ENCODE measurements at places on chromosomes 12 and 14.

- peak; percentile 50 for DNase-seq
Observed at GRCh38 chr12:47032644-47033043, 46.8 kb upstream of the PCED1B start.

GRCh38 chr12:127310548-127310947 is 956.4 kb upstream of the TMEM132C start:
- DNase-seq: no peak

- DNase-seq: no peak
Observed at GRCh38 chr14:59429790-59430189, 35.4 kb downstream of the GPR135 start.

DNA sequence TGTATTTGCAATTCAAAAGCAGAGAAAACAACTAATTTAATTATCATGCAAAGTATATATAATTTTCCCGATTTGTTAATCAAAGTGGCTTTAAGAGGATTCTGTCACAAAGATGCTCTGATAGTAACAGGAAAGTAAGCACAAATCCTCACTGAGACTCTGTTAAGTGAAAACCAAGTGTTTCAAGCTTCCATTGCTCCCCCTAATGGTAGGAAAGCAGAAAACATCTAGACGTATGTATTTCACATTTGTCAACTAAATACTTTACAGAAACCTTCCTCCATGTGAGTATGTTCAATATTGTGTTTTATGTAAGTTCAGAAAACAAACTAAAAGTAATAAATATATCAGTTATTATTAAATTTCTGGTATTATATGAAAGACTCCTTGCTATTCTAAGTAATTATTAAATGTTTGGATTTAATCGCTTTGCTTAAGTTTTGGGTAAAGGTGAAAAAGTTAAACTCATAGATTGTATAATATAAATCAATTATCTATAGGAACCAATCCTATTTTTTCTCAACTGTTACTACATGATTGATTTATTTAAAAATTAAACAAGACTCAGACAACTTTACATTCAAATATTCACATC is 1.5 kb upstream of the NTS start:
- peak; percentile 80 for DNase-seq

GRCh38 chr12:53221203-53222080 is 10.6 kb downstream of the RARG start:
- peak; percentile 70 for DNase-seq

DNA sequence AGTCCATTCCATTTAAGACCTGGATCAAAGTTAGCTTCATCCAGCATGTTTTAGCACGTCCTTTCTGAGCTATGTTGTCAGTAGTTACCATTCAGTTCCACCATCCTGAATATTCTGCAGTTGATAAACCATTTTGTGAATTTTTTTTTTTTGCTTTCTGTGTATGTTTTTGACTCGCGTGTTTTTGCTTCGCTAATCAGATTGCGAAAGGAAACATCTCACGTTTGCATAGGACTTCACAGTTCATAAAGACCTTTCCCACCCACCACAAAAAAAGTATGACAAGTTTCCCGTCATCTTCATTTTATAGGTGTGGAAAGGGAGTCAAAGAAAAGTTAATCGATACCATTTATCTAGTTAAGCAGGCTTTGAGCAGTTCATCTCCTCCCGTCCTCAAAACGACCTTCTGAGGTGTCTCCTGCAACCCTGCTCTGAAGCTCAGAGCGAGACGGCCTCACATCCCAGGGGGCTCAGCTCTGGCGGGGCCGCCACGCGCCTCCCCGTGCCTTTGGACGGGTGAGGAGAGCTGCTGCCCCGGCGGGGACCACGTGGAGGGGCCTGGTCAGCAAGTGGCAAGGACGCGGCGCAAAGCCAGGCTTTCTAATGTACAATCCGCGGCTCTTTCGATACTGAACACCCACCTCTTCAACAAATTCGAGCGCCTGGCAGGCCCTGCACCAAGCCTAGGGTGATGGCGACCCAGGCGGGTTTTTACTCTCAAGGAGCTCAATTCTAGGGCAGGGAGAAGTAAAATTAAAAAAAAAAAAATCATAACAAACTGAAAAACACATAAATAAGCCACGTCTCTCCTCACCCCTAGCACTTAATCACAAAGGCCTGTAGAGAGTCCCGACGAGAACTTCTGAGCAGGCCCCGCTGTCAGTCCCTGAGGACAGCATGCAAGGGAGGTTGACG is 988 bp upstream of the TMEM263 start:
- DNase-seq: peak; percentile 56

- DNase-seq: no peak
Observed at GRCh38 chr12:107322063-107322462, 228.7 kb upstream of the CRY1 start.

DNA sequence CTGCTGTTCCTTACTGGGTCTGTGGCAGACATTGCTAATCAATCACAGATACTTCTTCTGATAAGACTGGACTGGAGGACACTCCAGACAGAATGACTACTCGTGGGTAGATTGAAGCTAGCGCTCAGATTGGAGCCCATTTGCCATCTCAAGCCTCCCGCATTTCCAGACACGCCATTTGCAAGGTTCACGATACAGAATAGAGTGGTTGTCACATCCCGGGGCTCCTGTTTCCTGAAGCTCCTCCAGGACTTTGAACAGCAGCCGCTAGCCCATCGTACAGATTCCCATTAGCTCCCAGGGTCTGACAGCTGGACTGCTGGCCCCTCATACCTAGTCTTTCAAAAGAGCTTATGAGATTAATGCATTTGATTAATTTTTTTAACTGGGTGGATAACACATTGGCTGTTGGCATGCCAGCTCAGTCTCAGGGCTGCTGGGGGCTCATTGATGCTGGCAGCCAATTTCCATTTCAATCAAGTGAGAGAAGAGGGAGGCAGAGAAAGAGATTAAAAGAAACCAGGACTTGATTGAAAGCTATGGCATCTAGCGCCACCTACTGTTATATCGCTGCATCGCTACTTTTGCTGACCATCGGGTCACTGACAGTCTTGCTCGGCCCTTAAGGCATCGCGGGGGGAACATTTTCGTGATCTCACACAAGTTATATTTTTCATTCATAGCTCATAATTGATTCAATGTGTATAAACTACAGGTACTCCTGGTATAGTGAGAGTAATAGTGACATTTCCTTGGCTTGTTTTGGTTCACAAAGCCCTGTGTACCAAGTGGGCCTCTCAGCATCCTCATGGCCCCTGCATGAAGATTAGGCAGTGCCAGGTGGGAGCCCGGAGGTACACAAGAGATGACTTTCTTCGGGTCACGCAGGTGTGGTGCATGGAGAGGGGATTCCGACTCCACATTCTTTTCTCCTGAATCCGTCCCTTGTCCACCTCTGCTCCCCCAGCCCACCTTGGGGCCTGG is 78.6 kb downstream of the CCDC60 start:
- DNase-seq: peak; percentile 92

- no peak for DNase-seq
Observed at GRCh38 chr12:6643569-6644256, 3.5 kb downstream of the ACRBP start.

DNA sequence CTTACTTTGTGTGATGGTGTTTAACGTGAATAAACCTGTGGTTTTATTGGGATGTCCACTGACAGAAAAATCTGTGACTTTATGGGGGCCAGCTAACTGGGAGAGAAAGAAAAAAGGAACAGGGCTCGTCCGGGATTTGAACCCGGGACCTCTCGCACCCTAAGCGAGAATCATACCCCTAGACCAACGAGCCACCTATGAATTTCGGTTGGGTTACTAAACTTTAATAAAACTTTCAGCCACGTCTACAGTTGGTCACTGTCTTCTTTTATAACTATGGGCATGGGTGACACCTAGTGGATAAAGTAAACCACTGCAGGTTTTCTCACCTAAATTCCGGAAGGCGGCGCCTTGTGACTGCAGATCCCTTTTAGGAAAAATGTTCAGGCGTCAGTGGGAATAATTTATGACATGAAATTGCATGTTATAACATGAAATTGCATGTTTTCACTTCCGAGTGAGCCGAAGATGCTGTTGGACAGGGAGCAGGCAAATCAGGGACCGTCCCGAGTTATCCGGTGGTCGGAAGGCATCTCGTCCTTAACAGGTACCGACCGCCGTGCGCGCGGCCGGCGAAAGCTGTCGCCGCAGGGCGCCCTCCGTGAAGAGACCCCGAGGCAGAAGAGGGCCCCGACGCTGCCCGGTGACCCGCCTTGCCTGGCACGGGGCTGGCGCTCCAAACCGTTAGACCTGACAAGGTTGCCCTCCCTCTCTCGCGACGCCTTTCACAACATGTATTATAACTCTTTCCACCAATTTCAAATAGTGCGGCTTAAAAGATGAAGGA is 18.2 kb upstream of the RNASE12 start:
- DNase-seq: peak; percentile 86

DNA sequence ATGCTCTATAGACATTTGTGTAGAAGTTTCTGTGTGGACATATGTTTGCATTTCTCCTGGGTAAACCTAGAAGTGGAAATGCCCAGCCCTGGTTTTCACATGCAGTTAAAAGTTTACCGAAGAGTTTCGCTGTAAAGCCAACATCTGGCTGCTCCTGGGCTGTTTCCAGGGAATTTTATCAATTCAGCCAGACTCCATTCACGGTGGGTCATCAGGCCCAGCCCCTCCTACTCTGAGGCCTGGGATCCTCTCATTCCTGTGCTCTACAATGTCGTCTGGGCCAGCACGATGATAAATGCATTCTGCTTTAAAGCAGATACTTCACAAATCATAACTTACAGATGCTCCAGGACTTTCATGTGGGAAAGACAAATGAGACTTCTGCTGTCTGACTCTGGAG is 7.1 kb downstream of the NUAK1 start:
- no peak for DNase-seq

DNA sequence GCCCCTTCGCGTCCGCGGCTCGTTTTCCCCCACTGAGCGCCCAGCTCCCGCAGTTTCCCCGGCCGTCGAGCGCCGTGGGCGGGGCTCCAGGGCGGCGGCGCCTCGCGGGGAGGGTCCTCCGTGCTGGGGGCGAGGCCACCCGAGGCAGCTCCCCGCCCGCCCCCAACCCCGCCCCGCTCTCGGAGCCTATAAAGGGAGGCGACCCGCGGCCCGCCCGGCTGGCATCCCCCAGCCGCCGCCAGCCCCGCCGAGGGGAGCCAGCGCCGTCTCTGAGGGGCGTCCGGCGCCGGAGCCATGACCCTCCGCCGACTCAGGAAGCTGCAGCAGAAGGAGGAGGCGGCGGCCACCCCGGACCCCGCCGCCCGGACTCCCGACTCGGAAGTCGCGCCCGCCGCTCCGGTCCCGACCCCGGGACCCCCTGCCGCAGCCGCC is at the start of gene TAMALIN:
TAMALIN (plus strand) TSS at position 221 of the 432 bp plus-strand sequence; CDS start at position 295, 74 bp downstream.
- peak; percentile 84 for DNase-seq

- no peak for DNase-seq
Observed at GRCh38 chr12:8612629-8613028, at the start of gene AICDA. TSS of gene AICDA (minus strand) at chr12:8612859. CDS start at chr12:8612767, 92 bp downstream.

GRCh38 chr14:32620303-32620702 is 291.2 kb downstream of the AKAP6 start:
- DNase-seq: no peak

GRCh38 chr14:29222671-29223268 is 456.2 kb downstream of the FOXG1 start:
- DNase-seq: peak; percentile 63

DNA sequence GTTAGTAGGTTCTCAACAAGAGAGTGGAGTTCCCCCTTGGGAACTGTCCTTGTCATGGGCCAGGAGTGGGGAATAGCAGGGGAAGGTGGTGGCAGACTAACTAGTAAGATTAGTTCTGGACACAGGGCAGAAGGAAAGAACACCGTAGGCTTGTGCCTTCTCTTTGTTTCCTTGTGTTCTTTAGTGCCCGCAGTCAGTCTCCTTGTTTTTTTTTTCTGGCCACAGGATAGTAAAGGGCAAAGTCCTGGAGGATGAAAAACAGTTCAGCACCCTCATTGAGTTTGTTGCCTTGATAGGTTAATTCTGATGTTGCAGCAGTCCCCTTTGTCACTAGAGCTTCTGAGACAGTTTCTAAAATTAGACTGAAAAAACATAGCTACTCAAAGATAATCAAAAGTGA is 8.4 kb downstream of the PEX5 start:
- peak; percentile 41 for DNase-seq

DNA sequence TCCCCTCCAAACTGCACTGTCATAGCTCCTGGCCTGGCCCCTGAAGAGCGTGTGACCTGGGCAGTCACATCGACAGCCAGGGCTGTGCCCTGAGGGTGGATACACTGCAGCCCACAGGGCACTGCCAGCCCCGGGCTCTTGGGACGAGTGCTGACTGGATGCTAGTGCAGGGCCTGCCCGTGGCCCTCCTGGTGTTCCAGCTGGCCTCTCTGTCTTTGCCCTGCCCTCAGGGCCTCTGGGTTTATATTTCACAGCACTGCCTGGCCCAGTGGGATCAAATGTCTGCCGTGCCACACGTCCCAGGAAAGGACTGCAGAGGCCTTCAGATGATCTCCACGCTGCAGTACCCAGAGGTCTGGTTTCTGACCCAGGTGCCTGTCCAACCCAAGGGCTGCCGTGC is 10.1 kb upstream of the CCDC197 start:
- DNase-seq: no peak

DNA sequence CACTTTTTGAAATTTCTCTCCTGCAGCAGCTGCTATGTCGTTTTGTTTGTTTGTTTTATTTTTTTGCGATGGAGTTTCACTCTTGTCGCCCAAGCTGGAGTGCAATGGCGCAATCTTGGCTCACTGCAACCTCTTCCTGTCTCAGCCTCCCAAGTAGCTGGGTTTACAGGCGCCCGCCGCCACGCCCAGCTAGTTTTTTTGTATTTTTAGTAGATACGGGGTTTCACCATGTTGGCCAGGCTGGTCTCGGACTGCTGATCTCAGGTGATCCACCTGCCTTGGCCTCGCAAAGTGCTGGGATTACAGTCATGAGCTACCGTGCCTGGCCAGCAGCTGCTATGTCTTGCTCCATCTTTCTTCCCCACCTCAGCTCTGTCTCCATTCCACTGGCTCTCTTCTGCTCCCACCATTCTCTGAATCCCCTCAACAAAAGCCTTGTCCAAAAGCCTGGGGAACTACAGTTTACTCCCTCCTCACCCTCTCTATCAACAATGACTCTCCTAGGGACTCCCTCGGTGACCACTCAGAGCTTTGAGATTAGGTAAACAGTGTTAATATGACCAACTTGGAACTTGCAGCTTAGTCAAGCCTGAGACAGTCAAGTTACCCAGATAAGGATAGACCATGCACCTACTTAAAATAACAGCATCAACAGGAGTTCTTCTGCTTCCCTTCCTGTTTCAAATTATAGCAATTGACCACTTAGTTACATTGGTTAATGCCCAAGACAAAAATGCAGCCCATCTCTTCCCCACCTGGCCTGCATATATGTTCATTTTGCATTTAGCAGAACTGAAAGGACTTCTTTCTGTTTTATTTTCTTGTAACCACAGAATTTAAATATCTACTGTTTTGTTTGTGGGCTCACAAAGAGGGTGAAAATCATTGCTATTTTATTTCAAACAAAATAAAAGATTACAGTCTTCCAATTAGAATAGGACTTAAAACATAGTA is 189.0 kb upstream of the AMIGO2 start:
- DNase-seq: no peak

- peak; percentile 76 for DNase-seq
Observed at GRCh38 chr12:86376052-86376451, 119.9 kb upstream of the MGAT4C start.

- no peak for DNase-seq
Observed at GRCh38 chr12:92007787-92008186, 137.9 kb downstream of the BTG1 start.

GRCh38 chr14:100072783-100073346 is 7.6 kb downstream of the EVL start:
- DNase-seq: no peak

- no peak for DNase-seq
Observed at GRCh38 chr12:86748894-86749293, 492.7 kb upstream of the MGAT4C start.
